ENCODE measurements at places on chromosomes 7 and 10. TPM values are rescaled to one million over a fixed set of nuclear protein-coding genes. Genes with fewer than 3 reads are reported as not detected.
A peak's percentile ranks its signal among the peaks of the same experiment; 100 is the strongest.

Gene INSYN2A
- not detected for total RNA-seq

Gene FAM237B
- total RNA-seq, result not detected

Gene PLXNA4
- not detected for total RNA-seq

Gene PAPSS2
- 0.18 TPM for total RNA-seq

Gene ATE1
- 32.0 TPM for total RNA-seq

Gene SLC16A12
- total RNA-seq, result not detected

DNA sequence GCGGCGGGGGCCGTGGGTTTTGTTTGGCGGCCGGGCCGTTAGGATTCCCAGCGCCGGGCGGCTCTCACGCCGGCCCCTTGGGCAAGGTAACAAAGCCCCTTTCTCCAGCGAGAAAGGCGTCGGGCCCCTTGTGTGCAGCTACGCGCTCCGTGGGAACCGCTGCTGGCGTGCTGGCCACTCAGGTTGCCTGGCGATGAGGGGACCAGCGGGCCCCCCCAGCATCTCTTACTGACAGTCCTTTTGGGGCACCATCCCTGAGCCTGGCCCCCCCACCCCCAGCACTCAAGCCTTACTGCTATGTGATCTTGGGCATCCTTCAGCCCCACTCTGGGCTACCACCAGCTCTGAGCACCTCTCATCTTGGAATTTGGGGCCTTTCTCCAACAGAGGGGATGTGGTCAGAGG is 1.8 kb downstream of the LFNG start:
- H3K4me1 ChIP-seq, result peaks cover 58% of the 10 kb centered on the region
- H3K36me3 ChIP-seq, result peaks cover 2% of the 10 kb centered on the region
- DNase-seq, result no peak
- peak overlapping the region; percentile 40 for H3K27ac ChIP-seq
- no peaks in the 10 kb centered on the region for H3K27me3 ChIP-seq
- H3K4me3 ChIP-seq, result peak overlapping the region; percentile 77

- peak overlapping the region; percentile 55 for H3K27ac ChIP-seq
- H3K4me1 ChIP-seq, result peaks cover 29% of the 10 kb centered on the region
- peak overlapping the region; percentile 79 for H3K4me3 ChIP-seq
- H3K27me3 ChIP-seq, result no peaks in the 10 kb centered on the region
- H3K36me3 ChIP-seq, result no peaks in the 10 kb centered on the region
Observed at GRCh38 chr10:132332433-132332754, 401 bp downstream of the LRRC27 start.

- no peaks in the 10 kb centered on the region for H3K27me3 ChIP-seq
- no peak for DNase-seq
- H3K36me3 ChIP-seq, result peaks cover 53% of the 10 kb centered on the region
- no peak overlapping the region for H3K4me3 ChIP-seq
- H3K4me1 ChIP-seq, result no peaks in the 10 kb centered on the region
Observed at GRCh38 chr7:151484971-151485707, 34.6 kb downstream of the RHEB start.

GRCh38 chr7:151082141-151083070 is 887 bp downstream of the TMUB1 start:
- DNase-seq, result no peak
- H3K27ac ChIP-seq, result peak overlapping the region; percentile 89
- peak overlapping the region; percentile 71 for H3K4me3 ChIP-seq
- peaks cover 51% of the 10 kb centered on the region for H3K4me1 ChIP-seq
- H3K27me3 ChIP-seq, result no peaks in the 10 kb centered on the region

DNA sequence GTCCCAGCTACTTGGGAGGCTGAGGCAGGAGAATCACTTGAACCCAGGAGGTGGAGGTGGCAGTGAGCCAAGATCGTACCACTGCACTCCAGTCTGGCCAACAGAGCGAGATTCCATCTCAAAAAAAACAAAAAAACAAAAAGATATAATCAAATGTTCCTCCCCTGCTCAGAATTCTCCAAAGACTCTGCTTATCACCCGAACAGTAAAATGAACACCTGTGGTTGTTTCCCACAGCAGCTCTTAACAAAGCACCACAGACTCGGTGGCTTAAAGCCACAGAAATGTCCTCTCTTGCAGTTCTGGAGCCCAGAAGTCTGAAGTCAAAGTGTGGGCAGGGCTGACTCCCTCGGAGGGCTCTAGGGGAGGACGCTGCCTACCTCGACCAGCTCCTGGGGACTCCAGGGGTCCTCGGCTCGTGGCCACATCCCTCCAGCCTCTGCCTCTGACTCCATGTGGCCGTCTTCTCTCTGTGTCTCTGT is 4.1 kb upstream of the INTS1 start:
- no peaks in the 10 kb centered on the region for H3K27me3 ChIP-seq
- no peak for DNase-seq
- no peak overlapping the region for H3K27ac ChIP-seq
- H3K4me1 ChIP-seq, result peaks cover 35% of the 10 kb centered on the region
- H3K4me3 ChIP-seq, result no peak overlapping the region
- H3K36me3 ChIP-seq, result no peaks in the 10 kb centered on the region

GRCh38 chr7:78329001-78329655 is 530.6 kb downstream of the PHTF2 start:
- H3K27me3 ChIP-seq, result no peaks in the 10 kb centered on the region
- H3K27ac ChIP-seq, result no peak overlapping the region
- no peaks in the 10 kb centered on the region for H3K4me1 ChIP-seq
- H3K36me3 ChIP-seq, result no peaks in the 10 kb centered on the region
